NCI-H1436 treated with DMSO at 0.1 percent for 48 hours (cell line): ENCODE measurements at places on chromosomes 4 and X.
A peak's percentile ranks its signal among the peaks of the same experiment; 100 is the strongest.

- DNase-seq: no peak
These were observed 143.4 kb downstream of the TMEM144 start for GRCh38 chr4:158353541-158354304.

- no peak for DNase-seq
These were observed 49.7 kb upstream of the NAP1L5 start for GRCh38 chr4:88747351-88747750.

GRCh38 chrX:10548688-10549087, 71.7 kb downstream of the MID1 start:
- no peak for DNase-seq

DNA sequence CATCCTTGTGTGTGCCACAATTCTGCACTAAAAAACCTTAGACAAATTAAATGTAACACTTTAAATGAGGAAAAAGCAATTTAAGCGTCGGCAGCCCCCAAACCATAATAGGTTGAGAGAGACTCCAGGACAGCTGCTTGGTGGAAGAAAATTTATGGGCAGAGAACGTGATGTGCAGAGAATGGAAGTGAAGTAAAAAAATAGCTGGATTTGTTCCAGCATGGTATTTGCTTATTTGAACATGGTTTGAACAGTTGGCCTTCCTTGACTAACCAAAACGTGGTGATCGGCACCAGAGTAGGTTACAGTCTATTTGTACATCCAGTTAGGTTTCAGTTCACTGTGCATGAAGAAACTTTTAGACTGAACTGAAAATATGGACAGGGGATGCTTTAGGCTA, 343.0 kb upstream of the CPEB2 start:
- DNase-seq: no peak

GRCh38 chr4:37816719-37817118, 9.8 kb upstream of the PGM2 start:
- DNase-seq: no peak

GRCh38 chrX:2425286-2426071, 75.3 kb downstream of the DHRSX start:
- no peak for DNase-seq

DNA sequence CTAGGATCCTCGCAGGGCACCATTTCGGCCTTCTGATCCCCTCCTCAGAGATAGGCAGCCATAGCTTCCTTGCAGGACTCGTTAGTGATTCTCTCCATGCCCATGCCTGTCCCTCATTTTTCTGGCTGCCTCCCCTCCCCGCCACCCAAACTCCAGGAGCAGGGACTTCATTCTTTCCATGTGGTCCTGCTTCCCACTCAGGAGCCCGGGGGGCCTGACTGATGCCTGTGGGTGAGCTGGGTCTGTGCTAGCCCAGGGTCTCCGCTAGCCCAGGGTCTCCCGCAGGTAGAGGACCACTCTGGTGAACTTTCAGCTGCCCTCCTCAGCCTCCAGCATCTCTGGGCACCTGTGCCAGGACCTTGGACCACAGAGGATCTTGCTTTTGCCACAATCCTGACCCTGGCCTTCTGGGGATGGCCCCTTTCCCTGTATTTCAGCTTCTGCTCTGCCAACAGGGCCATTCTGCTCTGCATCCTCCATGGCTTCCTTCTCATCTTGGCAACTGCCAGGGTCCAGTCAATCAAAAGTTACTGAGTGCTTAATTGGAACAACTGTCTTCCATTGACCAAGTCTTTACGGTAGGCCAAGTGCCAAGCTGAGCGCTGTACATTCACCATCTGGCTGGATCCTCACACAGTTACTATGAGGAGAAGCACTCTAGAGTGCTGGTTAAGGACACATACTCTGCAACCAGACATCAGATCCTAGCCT, 152.2 kb downstream of the EFNB1 start:
- DNase-seq: no peak

GRCh38 chrX:38656350-38656915, 95.1 kb downstream of the TSPAN7 start:
- DNase-seq: no peak

DNA sequence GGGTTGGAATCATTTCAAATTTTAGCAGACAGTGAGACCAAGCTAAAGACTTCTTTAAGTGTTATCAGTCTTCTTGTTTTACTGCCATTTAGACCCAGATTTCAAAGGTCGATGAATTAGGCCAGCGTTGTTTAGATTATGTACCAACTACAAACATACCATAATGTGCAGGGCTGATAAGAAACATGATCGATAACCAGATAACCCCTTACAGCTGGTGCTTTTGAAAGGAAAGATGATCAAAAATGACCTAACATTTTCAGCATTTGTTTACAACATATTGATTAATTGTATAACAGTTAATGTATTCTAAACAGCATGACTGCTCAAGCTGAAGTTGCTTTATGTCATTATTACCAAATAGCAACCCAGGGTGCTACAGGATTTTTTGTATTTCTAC, 400.4 kb upstream of the FAM241A start:
- DNase-seq: no peak

- DNase-seq: no peak
These were observed 22.2 kb downstream of the IL2 start for GRCh38 chr4:122434285-122434684.

GRCh38 chr4:77927991-77928925, 65.6 kb downstream of the MRPL1 start:
- peak; percentile 77 for DNase-seq

- no peak for DNase-seq
These were observed 298.9 kb downstream of the PDGFC start for GRCh38 chr4:156672492-156673305.

DNA sequence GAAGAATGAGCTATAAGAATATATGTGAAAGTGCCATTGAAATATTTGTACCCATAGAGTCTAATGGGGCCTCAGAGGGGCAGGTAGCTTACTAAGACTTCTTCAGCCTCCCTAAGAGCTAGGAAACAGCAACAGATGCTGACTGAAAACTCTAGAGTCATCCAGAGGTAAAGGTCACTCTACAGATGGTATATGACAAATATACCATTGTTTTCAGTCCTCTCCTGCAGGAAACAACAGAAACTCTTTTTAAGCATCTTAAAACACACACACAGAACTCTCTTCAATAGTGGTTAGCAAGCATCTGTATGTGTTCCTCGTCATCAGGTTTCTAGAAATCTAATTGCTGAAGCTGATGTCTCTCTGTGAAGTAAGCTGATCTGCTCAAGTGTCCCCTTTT, 313.8 kb upstream of the GATB start:
- no peak for DNase-seq

GRCh38 chr4:103429283-103429682, 231.1 kb upstream of the CENPE start:
- DNase-seq: no peak

DNA sequence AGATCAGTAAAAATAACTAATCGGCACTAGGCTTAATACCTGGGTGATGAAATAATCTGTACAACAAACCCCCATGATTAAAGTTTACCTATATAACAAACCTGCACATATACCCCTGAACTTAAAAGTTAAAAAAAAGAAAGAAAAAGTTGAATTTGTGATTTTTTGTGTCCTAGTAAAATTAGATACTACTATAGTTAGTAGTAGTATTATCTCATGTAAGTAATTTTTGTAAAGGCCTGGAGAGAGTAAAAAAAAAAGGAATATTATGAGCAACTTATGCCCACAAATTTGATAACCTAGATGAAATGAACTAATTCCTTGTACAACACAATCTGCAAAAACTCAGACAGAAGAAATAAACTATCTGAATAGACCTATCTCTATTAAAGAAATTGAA, 25.7 kb upstream of the SLC16A2 start:
- DNase-seq: no peak

GRCh38 chr4:6696611-6697010, 2.9 kb downstream of the S100P start:
- DNase-seq: no peak

GRCh38 chrX:48827654-48827968, 1.3 kb downstream of the ERAS start:
- no peak for DNase-seq

DNA sequence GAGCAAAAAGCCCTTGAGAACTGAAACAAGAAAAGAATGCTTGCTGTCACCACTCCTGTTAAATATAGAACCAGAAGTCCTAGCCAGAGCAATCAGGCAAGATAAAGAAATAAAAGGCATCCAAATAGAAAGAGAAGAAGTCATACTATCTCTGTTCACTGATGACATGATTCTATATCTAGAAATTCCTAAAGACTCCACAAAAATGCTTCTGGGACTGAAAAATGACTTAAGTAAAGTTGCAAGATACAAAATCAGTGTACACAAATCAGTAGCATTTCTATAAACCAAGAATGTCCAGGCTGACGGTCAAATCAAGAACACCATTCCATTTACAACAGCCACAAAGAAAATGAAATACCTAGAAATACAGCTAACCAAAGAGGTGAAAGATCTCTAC, 552.7 kb upstream of the SLIT2 start:
- no peak for DNase-seq
